CD4-positive, alpha-beta T cell treated with Interleukin-17A for 4 hours (primary cell): ENCODE measurements at places on chromosomes 11 and 22.
A peak's percentile ranks its signal among the peaks of the same experiment; 100 is the strongest.

DNA sequence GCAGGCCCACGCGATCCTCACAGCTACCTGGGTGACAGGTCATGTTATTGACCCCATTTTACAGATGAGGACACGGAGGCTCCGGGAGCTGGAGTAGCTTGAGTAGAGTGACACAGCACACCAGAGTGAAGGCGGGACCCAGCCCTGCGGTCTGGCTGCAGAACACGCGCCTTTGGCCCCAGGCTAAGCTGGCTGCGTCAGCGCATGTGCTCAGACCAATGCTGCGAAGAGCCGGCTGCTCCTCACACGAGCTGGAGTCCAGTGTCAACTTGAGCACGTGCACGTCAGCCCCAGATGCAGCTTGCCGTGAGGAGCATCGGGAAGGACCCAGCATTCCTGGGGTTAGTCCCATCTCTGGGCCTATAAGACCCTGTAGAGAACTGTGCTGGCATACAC is 49.9 kb downstream of the SCUBE1 start:
- DNase-seq, result no peak

DNA sequence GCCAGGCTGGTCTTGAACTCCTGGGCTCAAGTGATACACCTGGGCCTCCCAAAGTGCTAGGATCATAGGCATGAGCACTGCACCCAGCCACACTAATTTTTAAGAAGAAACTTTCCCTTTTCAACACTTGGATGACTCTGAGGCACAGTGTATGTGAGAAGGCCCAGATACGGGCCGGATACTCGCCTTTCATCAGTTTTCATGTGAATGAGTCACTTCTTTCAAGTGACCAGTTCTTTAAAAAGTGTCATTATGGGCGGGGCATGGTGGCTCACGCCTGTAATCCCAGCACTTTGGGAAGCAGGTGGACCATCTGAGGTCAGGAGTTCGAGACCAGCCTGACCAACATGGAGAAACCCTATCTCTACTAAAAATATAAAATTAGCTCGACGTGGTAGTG is 120.8 kb downstream of the CTTN start:
- no peak for DNase-seq

DNA sequence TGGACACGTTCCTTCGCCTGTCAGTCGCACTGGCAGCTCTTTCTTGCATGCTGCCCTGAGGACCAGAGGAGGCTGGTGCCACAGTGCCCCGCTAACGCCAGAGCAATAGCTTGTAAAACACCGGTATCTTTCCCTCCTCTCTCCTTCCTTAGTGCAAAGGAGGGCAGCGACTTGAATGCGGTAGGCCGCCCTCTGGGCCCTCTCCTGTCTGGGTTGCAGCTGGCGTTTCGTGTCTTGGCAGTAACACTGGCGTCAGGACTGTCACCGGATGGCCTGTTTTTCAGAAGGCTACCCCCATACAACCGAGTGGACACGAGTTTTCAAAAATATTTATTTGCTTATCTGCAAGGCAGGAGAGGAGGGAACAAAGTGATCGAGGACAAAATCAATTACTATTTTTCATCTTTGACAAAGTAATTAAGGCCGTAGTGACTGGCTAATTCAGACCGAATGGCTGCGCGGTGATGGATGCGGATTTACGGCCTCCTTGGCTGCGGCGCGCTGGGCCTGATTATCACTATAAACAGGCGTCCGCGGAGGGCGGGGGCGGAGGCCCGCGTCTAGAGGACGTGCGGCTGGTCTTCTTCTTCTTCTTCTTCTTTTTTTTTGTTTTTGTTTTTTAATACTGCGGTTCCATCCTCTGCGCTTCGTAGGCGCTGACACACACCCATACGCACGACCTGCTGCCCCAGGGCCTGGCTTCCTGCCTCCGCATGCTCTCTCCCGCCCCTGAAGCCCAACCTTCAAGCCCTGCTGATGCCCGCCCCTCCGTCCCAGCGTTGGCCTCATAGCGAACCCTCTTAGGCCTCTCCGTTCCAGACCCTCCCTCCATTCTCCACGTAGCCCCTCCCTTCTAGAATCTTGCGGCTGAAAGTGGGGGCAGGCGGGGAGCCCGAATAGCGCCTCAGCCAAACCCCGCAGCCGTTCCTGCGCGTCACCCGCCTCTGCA is 2.9 kb upstream of the SLC6A5 start:
- no peak for DNase-seq

- peak; percentile 71 for DNase-seq
Measured at GRCh38 chr11:128716661-128717210, 22.9 kb downstream of the FLI1 start.

- no peak for DNase-seq
Measured at GRCh38 chr11:48029681-48030290, 49.4 kb downstream of the PTPRJ start.

GRCh38 chr22:34814260-34815025 is 251.5 kb upstream of the ISX start:
- DNase-seq, result no peak

GRCh38 chr11:61004761-61005181 is 33.3 kb downstream of the CD6 start:
- peak; percentile 62 for DNase-seq

GRCh38 chr22:41286639-41287091 is 678 bp upstream of the RANGAP1 start:
- DNase-seq, result peak; percentile 60

- DNase-seq, result no peak
Measured at GRCh38 chr11:76637491-76638269, 32.9 kb downstream of the LRRC32 start.

DNA sequence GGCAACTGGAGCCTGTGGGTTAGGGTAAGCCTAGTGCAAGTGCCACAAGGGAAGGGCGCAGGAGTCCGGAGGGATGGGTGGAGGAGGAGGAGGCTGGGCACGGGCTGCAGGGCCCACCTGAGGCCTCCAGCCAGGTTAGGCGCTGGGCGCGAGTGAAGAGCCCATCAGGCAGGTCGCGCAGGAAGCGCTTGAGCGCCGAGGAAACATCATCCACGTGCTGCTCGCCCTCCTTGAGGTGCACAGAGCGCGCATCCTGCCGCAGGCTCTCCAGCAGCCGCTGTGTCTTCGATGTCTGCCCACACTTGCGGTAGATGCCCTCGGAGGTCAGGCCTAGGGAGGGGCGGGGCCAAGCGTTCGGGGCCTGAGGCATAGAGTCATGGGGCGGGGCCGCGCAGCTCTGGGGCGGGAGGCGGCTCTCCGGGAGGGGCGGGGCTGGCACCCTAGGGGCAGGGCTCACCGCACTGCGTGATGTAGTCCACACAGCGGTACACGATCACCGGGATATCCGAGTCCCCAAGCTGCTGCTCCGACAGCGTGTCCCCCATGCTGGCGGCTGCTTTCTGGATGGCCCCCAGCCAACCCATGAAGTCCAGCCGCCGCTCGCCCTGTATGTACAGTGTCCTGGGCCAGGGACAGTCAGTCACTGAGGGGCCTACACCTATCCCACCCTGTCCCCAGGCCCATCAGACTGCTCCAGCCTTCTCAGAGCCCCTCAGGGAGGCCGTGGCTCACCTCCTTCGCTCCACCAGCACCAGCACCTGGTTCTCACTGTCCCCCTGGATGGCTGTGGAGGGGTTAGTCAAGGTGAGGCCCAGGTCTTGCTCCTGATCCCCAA is 22.9 kb upstream of the PDE2A start:
- DNase-seq, result no peak

GRCh38 chr11:10941414-10941813 is 83.6 kb upstream of the ZBED5 start:
- no peak for DNase-seq

DNA sequence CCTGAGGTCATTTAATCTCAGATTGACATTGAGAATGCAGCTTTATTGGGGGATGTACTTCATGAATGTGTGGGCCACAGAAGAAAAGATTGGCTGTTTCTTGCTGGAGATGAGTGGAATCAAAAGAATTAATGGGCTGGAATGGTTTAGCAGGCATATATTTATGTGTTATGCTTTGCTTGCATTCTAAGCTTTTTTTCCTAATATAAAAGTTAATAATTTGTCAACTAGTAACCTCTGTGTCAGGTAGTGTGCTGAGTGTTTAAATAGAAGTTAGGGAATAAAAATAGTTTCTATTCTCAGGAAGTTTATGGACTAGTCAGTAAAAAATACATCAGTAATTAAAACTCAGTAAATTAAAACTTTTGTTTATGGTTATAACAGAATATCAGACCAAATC is 67.4 kb upstream of the PRODH start:
- no peak for DNase-seq

- DNase-seq, result no peak
Measured at GRCh38 chr22:22210889-22211833, 33.4 kb upstream of the VPREB1 start.

DNA sequence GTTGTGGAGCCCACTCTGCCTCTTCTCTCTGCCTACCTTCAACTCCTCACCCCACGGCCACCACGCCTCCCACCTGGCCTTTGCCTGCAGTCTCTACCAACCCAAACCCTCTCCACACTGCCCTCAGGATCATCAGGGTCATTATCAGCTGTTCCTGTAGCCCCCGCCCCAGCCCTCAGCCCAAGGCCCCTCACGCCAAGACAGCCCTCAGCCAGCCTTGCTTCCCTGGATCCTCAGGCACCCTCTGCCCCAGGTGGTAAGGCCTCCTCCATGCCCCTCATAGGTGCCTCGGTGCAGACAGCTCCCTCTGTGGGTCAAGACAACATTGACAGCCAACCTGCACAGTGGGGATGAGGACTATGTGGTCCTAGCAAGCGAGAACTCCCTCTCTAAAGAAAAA is 1.7 kb downstream of the SBF1 start:
- peak; percentile 65 for DNase-seq
